Esophagus mucosa (tissue), 1 donor: ENCODE measurements at places on chromosomes 3 and 15. TPM values are rescaled to one million over a fixed set of nuclear protein-coding genes. Genes with fewer than 3 reads are reported as not detected.

Gene SEMA7A
- total RNA-seq = 4.0 TPM

Gene CCDC191
- 1.6 TPM for total RNA-seq

GRCh38 chr3:182501856-182502255 is 291.4 kb upstream of the ATP11B start:
- ATAC-seq = no peak

Gene GPR160
- total RNA-seq = 1.4 TPM

DNA sequence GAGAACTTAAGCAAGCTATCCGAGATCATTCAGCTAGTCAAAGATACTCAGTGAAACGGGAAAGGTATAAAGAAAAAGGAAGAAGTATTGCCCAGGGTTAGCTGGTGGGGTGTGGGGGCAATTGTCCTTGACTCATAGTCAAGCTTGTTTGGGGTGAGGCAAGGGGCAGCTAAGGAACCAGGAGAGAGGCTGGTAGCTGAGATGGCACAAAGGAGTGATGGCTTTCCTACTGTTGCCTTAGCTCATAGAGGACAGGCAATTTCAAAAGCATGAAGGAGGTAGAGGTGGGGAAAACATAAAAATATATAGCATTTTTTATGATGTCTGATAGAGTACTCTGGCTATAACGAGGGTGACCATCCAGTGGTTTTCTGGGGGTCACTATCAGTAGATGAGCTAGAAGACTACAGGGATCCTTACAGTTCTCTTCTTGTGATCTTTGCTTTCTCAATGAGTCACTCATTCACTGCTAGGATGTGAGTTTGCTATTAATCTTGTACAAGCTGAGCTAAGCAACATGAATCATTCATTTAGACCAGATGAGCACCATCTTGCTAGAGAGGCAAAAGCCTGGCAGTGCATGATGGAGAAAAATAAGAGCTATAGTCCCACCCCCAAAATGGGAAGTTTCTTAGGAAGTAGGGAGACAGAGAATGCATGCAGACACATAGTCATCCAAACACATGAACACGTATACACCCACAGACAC is 207.1 kb upstream of the PFN2 start:
- ATAC-seq = peak; percentile 48

DNA sequence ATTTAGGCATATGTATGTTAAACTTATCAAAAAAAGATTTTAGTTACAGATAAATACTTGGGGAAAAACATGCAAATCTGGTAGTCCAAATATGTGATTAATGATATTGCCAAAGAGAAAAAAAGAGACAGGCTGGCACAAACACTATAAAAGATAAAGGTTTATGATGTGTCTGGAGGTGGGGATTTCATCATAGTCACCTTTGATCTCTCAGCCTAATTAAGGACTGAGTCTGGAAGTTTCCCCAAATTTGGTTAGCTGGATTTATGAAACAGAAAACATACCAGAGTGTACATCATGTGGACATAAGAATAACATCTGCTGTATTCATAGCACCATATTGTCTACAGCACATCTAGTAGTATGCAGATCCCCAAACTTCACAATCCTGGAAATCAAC is 157.0 kb downstream of the FGF12 start:
- no peak for ATAC-seq

GRCh38 chr3:49940667-49941249 is 808 bp downstream of the RBM6 start:
- ATAC-seq = no peak

GRCh38 chr15:89932880-89933279 is 20.1 kb upstream of the ARPIN start:
- no peak for ATAC-seq

DNA sequence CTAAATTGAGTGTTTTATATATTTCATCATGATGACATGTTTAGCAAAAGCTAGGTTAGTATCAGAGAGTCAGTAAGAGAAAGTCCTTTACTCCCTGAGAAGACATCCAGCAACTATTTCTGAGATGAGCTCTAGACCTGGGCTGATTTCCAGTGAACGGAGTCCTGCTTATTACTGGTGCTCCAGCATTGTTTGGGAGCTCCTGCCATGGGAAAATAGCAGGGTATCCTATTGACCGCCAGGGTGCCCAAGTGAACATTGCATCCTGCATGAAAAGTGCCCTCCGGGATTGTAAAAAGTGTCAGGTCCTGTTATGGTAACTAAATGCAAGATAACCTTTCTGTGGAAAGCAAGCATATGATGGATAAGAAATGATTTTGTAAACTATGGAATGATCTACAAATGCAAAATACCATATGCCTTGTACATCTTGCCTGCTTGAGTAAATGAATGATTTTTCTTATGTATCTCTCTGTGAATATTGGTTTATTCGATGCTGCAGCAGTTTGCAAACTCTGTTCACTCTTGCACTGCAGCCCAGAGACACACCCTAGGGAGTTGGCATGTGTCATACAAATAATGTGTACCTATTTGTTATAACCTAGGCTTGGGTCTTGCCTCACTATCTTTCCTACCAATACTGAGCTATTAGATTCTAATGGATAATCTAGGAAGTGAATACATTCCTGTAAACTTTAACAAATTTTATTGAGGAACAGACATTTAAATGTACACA is 96.7 kb downstream of the IL5RA start:
- ATAC-seq = peak; percentile 64

Gene ERC2
- total RNA-seq = 0.48 TPM

DNA sequence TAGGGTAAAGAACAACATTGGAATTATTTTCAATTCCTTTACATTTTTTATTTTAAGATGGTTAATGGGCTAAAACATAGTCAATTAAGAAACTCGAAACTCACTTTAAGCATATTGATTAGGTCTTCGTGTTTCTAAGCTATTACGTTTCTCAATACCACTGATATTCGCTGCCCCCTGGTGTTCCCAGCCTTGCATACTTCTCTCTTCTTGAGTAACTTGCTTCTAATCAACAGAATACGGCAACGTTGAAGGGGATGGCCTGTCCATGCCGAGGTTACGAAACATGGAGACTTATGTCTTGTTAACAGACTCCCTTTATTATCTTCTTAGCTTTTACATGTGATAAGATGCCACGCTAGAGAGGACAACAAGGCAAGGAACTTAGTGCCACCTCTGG is 43.6 kb downstream of the ROBO1 start:
- ATAC-seq = no peak

Gene ISL2
- total RNA-seq = not detected

DNA sequence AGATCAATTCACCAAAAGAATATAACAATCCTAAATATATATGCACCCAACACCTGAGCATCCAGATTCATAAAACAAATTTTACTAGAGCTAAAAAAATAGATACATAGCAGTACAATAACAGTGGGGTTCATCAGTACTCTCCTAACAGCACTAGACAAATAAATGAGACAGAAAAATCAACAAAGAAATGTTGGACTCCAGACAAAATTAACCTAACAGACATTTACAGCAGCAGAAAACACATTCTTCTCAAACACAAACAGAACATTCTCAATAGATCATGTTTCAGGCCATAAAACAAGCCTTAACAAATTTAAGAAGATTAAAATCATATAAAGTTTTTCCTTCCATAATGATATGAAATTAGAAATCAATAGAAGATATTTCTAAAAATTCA is 124.8 kb upstream of the NECTIN3 start:
- no peak for ATAC-seq

- ATAC-seq = no peak
Measured at GRCh38 chr15:49290191-49290590, 120.1 kb downstream of the GALK2 start.

GRCh38 chr3:166285001-166285400 is 447.8 kb upstream of the BCHE start:
- peak; percentile 44 for ATAC-seq

DNA sequence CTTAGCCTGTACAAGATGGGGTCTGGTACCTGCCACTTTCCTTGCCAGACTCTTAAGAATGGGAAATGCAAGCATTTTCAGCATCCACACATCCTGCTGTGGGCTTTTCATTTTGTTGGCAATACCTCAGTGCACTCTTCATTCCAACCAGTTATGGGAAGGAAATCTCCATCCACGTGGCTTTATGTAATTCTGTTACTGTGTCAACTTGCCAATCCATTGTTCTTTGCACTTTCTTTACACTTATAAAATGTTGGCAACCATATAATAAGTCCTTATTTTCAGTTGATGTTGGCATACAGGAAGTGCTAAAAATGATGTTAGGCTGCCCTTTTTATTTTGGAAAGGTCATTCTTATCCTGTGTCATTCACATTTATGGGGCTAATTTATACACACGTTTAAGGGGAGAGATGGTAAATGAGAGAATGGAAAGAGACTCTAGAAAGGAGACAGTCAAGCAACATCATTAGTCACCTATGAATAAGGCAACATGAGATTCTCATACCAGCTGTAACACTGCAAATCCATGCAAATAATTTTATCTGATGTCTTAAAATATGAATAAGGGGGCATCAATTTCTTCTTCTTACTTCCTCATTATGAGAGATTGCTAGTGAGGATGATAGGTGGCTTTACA is 238.7 kb downstream of the CHST2 start:
- ATAC-seq = no peak

- ATAC-seq = no peak
Measured at GRCh38 chr15:61935493-61935892, 124.8 kb downstream of the VPS13C start.

Gene FBXL2
- total RNA-seq = 1.7 TPM

DNA sequence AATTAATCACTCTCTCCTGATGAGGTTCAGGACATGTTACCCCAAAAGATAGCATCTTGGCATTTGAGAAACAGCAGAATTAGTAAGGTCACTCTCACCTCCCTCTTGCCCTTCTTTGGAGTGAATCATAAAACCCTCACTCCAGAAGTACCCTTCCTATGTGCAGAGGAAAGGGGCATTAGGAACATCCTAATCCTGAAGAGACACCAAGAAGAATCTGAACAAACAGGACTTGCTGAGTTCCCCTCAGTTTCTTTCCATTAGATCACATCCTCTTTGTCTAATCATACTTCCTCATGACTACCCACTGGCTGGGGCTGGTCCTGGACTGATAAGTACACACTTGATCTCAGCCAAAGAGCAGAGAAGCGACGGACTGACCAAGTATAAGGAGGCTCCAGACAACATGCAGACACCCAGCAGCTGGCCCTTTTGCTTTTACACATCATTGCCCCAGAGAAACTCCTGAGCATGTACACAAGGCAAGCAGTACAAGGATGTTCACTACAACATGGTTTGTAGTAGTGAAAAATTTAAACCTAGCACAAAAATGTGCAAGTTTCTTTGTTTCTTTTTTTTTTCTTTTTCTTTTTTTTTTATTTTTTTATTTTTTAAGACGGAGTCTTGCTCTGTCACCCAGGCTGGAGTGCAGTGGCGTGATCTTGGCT is 15.0 kb upstream of the TM6SF1 start:
- peak; percentile 65 for ATAC-seq

DNA sequence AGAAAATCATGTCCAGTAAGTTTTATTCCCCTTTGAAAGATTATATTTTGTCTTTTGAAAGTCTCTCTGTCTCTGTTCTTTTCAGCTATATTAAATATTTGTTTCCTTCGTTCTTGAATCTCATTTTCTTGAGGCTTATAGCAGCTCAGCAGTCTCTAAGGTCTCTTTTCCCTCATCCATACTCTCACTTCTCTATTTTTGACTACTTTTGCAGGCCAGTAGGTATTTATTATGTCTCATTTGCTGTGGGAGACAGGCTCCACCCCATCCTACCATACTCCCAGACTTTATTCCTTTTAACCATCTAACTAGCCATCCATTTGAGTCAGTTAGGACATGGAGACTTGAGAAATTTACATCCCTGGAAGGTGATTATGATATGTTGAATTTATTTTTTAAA is 71.0 kb downstream of the FILIP1L start:
- ATAC-seq = no peak

Gene MINDY4B
- not detected for total RNA-seq

Gene IFRD2
- 65.8 TPM for total RNA-seq
